ENCODE measurements at places on chromosomes 11 and 22.

GRCh38 chr22:45626198-45626651, 45.4 kb upstream of the ATXN10 start:
- DNase-seq: no peak

GRCh38 chr22:31728857-31729256, 21.1 kb downstream of the PRR14L start:
- no peak for DNase-seq

DNA sequence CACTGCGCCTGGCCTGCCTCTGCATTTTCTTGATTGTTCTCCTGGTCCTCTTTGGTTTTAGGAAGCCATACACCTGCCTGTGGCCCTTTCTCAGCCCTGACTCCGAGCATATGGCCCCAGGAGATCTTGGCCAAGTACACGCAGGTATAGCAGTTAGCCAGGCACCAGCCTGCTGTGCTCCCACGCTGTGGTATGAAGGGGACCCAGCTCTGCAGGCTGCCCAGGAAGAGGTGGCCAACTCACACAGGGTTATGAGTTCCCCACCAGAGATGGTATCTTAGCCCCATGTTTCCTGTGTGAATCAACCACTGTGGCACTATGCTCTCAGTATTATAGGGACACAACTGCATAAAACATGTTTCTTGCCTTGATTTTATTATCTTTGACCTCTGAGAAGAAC, 31.1 kb downstream of the SGSM3 start:
- no peak for DNase-seq

DNA sequence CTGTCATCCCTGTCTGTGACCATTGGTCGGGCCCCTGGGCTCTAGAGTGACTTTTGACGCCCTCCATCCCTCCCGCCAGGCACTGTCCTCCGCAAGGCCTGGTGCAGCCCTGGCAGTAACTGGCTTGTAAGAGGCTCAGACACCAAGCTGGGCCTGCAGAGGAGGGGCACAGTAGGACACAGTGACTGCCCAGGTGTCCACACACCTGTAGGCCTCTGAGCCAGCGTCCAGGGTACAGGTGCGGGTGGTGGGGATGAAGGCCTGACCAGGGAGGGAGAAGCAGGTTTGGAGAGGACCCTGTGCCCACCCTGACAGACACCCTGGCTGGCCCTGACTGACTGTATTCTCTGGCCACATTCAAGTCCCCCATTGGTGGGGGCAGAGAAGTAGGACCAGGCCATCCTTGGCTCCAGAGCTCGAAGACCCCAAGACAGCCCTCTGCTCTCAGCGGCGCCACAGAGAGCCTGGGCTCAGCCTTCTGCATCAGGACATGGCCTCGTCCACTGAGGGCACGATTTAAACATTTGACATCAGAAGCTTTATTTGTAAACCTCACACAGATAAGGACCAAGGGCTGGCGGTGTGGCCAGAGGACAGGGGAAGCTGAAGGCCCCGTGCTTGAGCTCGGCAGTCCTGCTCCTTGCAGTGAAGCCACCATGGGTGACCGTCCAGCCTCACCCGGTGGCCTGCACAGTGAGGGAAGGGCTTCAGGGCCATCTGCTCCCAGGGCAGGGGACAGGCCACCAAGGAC, 31.4 kb downstream of the PPIL2 start:
- no peak for DNase-seq

- DNase-seq: no peak
Observed at GRCh38 chr11:116468699-116469098, 304.1 kb downstream of the BUD13 start.

- DNase-seq: no peak
Observed at GRCh38 chr11:111654601-111655000, 52.4 kb downstream of the SIK2 start.

- DNase-seq: peak; percentile 87
Observed at GRCh38 chr22:29306175-29306834, at the start of gene GAS2L1. TSS of gene GAS2L1 (plus strand) at chr22:29306650. CDS start at chr22:29308106, 1,456 bp downstream.

DNA sequence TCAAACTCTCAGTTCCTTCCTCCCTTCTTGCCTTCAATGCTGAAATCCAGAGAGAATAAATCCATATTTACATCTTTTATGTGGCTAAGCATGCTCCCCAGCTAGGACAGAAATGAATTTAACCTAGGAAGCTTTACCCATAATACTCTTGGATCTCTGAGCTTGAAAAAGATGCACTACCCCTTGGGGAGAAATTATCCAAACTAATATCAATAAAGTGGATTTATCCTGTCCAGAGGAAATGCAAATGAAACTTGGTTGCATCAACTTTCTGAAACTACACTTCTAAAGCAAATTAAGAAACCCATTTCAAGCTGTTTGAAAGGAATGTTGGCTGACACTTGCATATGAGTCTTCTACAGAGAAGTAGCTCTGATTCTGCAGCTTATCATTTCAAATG, 347.9 kb downstream of the TTC28 start:
- DNase-seq: no peak

DNA sequence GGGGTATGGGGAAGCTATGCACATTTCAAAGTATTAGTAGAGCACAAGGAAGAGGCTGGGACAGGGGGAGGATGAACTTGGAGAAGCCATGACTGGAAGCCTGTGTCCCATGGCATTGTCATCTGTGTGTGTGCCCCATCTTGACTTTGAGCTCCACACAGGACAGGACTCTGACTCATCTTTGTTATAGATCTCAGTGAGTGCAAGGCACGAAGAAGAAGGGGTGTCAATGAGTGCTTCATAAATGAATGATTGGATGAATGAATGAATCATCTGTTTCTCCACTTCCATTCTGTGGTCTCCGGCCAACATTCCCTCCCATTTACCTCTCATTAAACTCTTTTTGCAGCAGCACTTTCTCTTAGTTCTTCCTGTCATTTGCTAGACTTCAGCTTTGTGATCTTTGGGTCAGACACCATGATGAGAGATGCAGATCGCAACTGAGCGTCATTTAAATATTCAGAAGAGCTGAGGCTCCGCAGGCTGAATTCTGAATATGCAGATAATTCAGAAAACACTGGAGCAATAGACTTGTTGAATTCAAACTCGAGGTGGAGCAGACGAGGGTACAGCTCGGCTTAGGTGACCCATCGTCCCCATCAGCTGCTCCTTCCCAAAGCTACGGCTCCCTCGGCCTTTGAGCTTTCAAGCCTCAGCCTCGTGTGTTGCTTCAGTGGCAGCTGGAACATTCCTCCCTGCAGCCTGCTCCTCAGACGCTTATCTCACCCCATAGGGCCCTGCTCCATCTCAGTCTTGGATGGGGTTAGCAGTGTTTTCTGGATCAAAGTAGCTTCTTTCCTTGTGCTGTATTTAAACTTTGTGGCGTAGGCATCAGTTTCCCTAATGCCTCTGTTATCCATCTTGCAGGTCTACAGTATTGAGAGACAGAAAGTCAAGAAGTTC, 30.8 kb downstream of the APOL3 start:
- DNase-seq: no peak

DNA sequence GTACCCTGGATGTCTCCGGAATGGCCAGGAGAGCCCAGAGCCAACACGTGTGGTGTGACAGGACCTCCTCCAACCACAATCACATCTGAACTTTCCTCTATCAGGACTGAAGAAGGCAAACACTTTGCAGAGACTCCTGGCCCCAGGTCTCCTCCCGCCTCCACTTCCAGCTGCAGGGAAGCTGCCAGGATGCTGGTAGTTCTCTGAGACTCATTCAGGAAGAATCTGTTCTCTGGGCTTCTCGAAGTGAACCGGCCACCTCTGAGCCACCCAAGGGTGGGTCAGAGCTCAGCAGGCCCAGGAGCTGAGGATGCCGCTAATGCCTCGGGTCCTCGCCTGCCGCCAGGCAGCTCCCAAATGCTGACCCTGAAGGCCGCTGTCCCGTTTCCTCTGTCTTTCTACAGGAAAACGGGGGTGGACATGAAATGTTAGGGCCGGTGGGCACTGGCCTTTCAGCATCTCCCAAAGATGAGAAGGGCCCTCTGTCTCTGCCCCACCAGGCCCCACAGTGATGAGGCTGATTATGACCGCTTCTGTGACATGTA, 789.9 kb downstream of the BRD1 start:
- DNase-seq: no peak

- no peak for DNase-seq
Observed at GRCh38 chr11:3674189-3674588, 3.0 kb upstream of the CHRNA10 start.

GRCh38 chr11:134079317-134079716, 10.4 kb downstream of the JAM3 start:
- no peak for DNase-seq

DNA sequence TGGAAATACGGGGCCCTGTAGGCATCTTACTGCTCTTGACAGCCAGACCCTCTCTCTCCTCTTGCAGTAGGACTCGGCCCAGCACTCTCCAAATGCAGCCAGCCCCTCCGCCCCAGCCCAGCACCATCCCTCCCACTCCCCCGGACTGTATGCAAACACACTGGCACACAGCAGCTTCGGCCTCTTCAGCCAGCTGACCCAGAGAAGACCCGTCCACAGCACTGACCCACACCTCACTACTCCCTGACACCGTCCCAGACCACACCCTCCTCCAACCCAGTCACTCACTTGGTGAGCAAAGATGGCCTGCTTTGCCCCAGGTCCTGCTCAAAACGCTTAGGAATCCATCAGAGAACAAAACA, 164.6 kb downstream of the IGLL1 start:
- no peak for DNase-seq

DNA sequence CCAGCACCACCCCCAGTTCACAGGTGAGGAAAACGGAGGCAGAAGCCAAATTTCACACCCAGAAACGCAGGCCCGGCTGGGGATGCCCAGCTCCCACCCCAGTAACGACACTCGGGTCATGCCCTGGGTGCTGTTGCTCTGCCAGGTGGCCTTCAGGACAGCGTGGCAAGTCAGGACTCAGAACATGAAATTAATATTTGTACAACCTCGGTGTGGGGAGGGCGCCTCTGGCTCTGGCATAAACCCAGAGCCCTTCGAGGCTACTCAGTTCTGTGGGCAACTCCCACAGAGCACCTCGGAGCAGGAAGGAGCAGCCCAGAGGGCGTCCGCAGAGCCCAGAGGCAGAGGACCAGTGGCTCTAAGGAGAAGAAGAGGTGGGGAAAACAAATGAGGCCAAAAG, 71.6 kb downstream of the CELSR1 start:
- no peak for DNase-seq

DNA sequence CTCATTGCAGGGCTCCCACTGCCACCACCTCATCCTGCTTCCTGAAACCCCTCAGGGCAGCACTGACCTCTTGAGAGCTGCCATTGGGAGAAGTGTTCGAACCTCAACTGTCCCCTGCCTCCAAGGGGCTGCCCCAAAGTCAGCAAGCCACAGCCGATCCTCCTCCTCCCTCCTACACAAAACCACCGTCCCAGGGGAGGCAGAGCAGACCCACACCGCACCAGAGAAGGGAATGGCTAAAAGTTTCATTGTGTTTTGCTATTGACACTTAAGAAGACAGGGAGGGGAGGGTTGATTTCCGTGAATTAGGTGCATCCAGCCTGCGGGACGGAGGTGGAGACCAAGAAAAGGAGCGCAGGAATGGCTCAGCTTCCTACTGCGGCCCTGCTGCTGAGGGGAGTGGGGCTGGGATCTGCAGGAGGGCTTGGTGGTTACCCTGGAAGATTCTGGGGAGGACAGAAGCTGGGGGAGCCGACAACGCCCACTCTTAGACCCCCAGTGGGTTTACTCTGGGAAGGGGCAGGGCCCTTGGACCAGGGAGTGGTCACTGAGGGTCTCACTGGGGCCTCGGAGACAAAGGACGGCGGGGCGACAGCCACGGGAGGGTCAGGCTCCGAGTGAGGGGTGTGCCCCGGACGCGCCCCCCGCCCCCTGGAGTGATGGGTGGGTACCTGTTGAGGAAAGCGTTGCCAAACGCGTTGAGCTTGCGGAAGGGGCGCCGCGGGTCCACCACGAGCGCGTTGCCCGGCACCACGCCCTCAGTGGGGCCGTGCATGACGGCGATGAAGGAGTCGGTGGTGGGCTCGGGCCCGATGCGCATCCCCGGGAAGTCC, 815 bp downstream of the EHD1 start:
- no peak for DNase-seq

DNA sequence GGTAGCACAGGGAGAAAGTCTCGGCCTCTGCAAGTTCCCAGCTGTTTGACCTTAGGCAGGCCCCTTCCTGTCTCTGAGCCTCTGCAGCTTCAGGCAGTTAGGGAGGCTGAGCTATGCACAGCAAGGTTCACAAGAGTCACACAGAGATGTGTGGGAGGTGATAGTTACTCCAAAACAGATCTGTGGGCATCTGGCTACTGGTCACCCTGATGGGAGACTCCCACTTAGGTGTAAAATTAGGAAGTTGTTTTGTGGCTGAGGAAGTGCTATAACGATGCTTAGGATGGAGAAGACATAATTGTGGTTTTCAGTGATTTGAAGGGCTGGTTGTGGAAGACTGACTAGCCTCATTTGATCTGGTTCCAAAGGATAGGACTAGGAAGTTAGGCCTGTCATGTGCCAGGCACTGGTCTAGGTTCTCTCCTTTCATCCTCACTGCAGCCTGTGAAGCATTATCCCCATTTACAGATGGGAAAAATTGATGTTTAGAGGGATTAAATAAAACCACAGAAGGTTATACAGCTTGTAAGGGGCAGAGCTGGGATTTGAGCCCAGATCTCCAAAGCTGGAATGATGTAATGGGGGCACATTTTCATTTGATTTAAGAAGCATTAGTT, 13.5 kb downstream of the ACO2 start:
- no peak for DNase-seq

GRCh38 chr22:35051791-35052190, 14.2 kb upstream of the ISX start:
- no peak for DNase-seq

DNA sequence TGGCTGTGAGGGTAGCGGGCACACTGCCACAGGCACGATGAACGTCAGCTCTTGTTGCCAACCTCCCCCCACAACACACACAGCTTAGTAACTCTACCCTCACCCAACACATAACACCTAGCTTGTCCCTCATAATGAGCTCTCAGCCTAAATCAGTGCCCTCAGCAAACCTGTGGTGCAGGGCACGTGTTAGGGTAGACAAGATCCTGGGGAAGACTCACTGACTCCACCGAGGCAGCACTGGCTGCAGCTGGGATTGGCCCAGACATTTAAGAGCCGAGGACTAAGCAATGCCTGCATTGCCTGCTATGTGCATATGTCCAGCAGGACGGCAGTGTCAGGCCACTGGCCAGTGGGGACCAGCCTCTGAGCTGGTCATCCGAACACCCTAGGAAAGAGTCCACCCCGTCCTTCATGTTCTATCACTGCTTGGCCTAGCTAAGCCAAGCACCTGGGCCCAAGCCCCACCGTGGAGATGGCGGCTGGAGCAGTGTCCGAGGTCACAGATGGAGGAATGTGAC, 32.9 kb upstream of the TRIM29 start:
- DNase-seq: no peak

DNA sequence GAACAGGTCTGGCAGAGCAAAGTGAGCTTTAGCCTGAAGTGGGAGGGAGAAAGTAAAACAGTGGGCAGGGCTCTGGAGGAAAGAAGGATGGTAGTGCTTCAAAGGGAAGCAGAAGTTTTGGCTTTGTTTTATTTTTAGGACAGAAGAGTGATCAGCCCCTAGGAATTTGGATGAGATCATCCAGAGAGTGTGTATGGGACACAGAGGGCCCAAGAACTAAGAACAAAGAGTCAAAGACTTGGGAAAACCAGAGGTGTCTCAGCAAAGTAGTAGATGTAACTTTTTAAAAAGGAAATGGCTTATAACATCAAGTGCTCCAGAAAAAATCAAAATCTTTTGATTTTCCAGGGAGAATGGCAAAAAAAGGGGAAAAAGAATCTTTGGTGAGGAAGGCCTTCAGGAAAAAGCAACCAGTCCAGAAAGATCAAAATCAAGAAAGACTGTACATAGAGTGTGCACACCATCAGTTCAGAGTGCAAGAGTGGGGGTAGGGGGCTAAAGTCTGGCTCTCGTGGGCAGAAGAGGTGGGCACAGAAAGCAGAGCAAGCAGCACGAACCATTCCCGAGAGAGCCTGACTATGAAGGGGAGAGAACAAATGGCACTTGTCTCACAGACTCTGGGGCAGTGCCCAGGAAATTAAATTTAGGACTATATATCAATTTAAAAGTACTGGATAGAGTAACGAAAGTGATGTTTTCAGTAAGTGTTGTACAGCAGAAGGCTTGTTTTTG, 30.0 kb downstream of the MAPK1 start:
- peak; percentile 61 for DNase-seq
